ENCODE measurements at places on chromosomes 7 and 10. TPM values are rescaled to one million over a fixed set of nuclear protein-coding genes. Genes with fewer than 3 reads are reported as not detected.

DNA sequence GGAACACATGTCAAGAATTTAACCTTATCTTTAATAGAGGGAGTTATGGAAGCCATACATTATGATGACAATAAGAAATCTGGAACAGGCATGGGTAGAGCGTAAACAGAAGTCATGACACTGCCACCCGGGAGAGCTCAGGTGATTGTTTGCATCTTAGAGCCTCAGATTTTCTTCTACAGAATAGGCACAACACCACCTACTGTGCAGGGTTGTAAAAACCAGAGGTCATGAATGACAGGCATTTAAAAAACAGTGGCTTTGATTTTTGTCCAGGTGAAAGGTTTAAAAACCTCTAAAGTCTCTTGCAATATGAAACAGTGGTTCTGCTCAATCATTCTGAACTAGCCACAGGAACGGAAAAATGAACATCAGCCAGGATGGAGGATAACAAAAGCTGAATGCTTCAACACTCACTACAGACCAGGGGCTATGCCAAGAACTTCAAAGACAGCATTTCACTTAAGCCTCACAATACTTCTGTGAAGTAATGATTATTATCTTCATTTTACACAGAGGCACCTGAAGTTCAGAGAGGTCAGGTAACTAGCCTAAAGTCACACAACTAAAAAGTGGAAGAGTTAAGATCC lies 123.8 kb downstream of the SLC25A13 start:
- DNase-seq: peak; percentile 19

GRCh38 chr7:512541-513311 lies 6.9 kb downstream of the PDGFA start:
- no peak for DNase-seq

GRCh38 chr10:65570143-65571010 lies 1355.5 kb upstream of the LRRTM3 start:
- DNase-seq: peak; percentile 78

GRCh38 chr7:151982806-151983205 lies 26.6 kb downstream of the GALNTL5 start:
- no peak for DNase-seq

GRCh38 chr7:93739424-93739823 lies 151.1 kb downstream of the TFPI2 start:
- DNase-seq: no peak

GRCh38 chr7:11727864-11728263 lies 104.1 kb downstream of the THSD7A start:
- DNase-seq: no peak

GRCh38 chr7:111059833-111060232 lies 31.1 kb upstream of the LRRN3 start:
- DNase-seq: no peak

DNA sequence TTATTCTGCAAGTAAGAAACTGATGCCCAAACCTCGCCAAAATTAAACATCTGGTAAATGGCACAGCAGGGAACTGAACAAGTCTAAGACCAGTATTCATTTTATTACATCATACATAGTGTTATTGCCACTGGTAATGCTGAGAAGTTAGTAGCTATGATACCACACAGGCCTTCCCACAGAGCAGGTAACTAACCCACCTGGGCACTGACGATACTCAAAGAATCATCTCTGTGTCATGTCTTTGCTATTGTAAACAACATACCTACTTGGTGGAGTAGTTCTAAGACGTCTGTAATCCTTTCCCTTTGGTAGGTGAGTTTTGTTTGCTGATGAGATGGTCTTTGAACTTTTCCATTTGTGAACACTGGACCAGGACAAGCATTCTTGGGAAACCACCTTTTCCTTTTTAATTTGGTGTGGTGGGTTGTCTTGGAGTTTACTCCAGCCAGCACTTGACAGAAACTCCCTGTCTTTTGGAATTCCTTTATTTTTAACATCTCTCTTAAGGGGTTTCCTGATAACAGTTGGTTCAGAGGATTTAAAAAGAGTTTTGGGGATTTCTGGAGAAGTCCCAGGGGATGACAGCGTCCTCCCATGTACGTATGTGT lies 40.9 kb downstream of the PDSS1 start:
- no peak for DNase-seq

- peak; percentile 64 for DNase-seq
Measured at GRCh38 chr7:86598311-86598710, 45.4 kb upstream of the GRM3 start.

DNA sequence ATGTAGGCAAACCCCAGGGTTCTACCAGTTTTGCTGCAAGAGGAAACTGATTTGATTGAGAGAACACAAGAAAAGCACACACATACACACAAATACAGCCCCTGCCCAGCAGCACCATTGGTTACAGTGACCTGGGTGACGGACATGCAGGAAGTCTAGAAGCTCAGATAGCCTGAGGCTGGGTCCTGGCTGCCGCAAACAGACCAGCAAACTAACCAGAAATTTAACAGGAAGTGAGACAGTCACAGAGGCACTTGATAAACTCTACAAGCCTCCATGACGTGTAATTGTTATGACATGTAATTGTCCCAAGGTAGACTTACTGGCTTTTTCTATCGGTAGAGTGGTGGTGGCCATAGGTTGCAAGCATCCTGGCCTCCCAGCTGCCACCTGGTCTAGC lies 58.9 kb downstream of the PRKAR2B start:
- no peak for DNase-seq

- DNase-seq: peak; percentile 47
Measured at GRCh38 chr7:38798552-38799267, 110.3 kb downstream of the VPS41 start.

- no peak for DNase-seq
Measured at GRCh38 chr10:95319239-95319638, 28.4 kb upstream of the PDLIM1 start.

- peak; percentile 81 for DNase-seq
Measured at GRCh38 chr10:117175901-117176534, 21.3 kb upstream of the KCNK18 start.

DNA sequence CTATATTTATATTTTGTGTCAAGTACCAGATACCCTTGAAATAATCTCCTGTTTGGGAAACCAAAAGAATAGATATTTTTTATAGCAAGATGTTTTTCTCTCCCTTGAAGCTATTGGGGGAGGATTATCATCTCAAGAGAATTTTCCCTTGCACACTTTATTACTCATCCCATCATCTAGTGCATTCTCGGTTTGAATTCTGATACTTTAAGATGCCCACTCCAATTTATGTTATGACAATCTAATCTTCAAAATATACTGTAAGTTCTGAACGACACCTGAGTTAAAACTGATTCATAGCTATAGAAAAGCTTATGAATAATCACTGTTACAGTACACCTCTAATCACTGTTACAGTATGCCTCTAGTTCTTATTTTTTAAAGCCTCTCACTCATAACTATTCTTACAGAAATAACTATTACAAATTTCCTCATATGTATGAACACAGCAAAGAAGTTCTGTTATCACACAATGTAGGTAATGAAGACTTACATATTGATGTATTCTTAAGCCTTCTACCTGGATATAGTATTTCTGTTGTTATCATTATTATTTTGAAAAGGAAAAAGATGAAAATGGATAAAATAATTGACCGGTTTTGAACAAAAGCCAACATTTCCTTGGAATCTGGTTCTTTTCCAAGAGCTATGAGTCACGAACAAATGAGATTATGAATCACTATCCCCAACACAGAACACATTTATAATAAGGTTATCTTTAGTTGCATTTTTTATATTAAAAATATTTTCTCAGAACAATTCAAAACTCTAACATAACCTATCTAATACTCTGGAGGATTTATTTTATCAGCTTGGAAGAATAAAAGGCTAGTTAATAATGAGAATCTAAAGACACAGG lies 72.3 kb upstream of the FAM13C start:
- DNase-seq: no peak

DNA sequence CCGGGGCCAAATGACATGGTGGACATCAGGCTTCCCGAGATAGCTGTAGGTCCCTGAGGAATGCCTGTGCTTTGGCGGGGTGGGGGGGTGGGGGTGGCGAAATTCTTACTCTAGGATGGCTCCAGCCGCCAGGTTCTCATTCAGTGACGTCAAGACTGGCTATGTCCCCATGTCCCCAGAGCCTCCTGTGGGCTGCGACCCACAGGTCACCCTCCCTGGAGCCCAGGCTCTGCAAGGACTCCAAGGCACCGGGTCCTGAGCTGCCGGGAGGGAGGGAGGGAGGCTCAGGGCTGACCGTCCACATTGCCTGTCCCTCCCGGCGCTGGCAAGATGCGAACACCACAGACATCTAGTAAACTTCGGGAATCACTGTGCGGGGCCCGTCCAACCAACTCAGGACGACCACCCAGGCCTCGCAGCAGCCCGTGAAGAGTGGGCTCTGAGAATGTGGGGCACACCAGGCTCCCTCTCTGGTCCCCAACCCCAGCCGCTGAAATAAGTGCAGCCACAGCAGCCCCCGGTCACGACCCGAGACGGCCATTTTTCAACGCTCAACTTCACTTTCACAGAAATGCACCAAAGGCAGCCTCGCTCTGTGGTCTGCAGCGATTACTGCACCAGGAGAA lies 12.6 kb downstream of the GPR146 start:
- DNase-seq: no peak

DNA sequence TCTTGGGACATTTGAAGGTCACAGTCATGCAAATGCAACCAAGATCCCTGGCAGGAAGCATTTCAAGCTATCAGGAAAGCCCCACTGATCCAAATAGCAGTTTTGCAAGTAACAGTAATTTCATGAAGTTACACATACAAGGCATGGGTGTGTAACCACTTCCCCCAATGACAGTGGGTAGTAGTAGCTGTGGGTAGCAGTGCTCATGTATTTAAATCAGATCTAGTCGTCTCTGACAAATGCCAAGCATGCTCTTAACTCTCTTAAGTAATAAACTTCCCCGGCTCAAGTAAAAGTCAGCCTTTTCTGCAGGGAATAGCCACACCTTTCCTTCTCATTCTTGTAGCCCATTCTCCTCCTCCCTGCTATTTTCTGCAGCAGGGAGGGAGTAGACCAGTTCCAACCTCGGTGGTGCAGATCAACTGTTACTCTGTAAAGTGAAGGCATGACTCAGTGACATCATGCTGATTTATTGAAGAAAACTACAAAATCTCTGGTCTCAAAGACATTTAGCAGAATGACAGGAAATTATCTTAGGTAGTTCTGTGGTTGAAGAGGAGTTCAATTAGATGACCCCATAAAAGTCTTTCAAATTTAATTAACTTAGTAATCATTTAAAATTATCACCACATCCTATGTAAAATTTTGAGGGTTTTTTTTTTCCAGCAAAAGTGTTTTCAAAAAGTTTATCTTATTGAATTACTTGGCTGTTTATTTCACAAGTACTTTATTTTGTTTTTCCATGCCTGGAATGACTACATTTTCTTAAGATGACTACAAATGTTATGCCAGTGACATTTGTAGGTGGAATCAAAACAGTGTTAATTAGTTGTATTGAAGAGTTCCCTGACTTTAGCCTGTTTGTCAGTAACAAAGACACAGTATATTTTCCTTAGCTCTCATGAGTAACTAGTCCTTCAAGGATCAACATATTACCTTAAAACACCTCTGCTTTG lies 568.3 kb downstream of the INHBA start:
- DNase-seq: no peak

- no peak for DNase-seq
Measured at GRCh38 chr10:128191847-128192246, 65.6 kb upstream of the MKI67 start.

The MTERF1 gene
- total RNA-seq: 36.9 TPM

The FAS gene
- total RNA-seq: 11.1 TPM

The GSTO2 gene
- 7.6 TPM for total RNA-seq

The PRF1 gene
- total RNA-seq: not detected

The DTX2 gene
- total RNA-seq: 4.1 TPM

The WNT8B gene
- 9.0 TPM for total RNA-seq

The ZNF853 gene
- total RNA-seq: 8.2 TPM

All from neural progenitor cell (in vitro differentiated cells).